ENCODE measurements at places on chromosomes 4 and X. TPM values are rescaled to one million over a fixed set of nuclear protein-coding genes. Genes with fewer than 3 reads are reported as not detected.

Gene PNMA6F
- total RNA-seq = not detected

Gene FAAH2
- total RNA-seq = 0.44 TPM

Gene CT55
- total RNA-seq = not detected

Gene MAGEC1
- total RNA-seq = not detected

Gene TMPRSS11F
- total RNA-seq = not detected

Gene SYTL4
- total RNA-seq = 3.2 TPM

Gene MSANTD1
- not detected for total RNA-seq

Gene GAGE12F
- not detected for total RNA-seq

Gene PLP1
- total RNA-seq = 10.6 TPM

Gene RHOXF1
- total RNA-seq = not detected
